ENCODE measurements at places on chromosomes 11 and 22. TPM values are rescaled to one million over a fixed set of nuclear protein-coding genes. Genes with fewer than 3 reads are reported as not detected.

The DENND5A gene
- total RNA-seq, result 155 TPM

The ALDH3B1 gene
- 0.22 TPM for total RNA-seq

The ADORA2A gene
- 15.9 TPM for total RNA-seq

GRCh38 chr11:17026487-17027082 lies 12.4 kb upstream of the PLEKHA7 start:
- DNase-seq, result no peak

DNA sequence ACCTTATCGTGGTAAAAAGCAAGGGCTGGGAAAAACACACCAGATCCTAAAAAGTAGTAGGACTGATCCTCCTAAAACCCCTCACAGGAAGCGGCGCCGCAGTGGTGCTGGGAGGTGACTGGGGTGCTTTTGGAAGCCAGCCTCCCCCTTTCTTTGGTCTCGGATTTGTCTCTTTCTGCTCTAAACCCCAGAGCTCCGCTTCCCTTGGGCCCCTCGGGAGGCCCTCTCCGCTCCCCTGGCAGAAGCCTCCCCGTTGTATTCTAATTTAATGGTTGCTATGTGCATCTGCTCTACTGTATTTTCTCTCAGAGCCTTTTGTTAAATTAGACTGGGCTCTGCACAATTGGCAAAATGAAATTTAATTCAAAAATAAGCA lies 587.7 kb downstream of the OPCML start:
- DNase-seq, result no peak

- no peak for DNase-seq
These were observed 33.2 kb downstream of the ACAT1 start for GRCh38 chr11:108154591-108154990.

GRCh38 chr22:24434471-24435322 lies 7.3 kb downstream of the ADORA2A start:
- peak; percentile 7 for DNase-seq

- peak; percentile 25 for DNase-seq
These were observed 90.8 kb downstream of the TECTA start for GRCh38 chr11:121191818-121192217.

- DNase-seq, result no peak
These were observed 1.7 kb upstream of the LRRC4C start for GRCh38 chr11:41461057-41461681.

GRCh38 chr11:117192401-117192875 lies 6.7 kb upstream of the TAGLN start:
- DNase-seq, result no peak

- DNase-seq, result no peak
These were observed 614 bp downstream of the SELENOM start for GRCh38 chr22:31106731-31107177.

All from glutamatergic neuron (in vitro differentiated cells).